ENCODE measurements at places on chromosomes 13 and 19.

- DNase-seq: no peak
Observed at GRCh38 chr13:61286148-61286745, 129.4 kb downstream of the PCDH20 start.

DNA sequence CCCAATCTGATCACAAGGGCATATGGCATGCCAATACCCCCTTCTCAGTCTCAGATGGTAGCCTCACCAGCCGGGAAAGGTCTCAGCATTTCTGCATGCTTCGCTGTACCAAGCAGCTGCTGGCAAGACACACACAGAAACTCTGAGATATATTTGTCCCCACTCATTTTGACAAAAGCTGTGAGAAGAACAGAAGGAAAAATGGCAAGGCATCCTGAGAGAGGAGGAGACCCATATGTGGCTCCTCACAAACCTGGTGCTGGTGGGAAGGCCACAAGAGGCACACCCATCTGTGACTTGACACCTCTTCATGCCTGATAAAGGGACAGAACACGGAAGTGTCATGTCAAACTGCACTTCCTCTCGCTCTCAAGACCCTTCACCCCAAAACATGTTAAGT lies 36.7 kb upstream of the DOCK9 start:
- no peak for DNase-seq

GRCh38 chr19:39599116-39599515 lies 3.2 kb upstream of the LGALS13 start:
- DNase-seq: no peak

DNA sequence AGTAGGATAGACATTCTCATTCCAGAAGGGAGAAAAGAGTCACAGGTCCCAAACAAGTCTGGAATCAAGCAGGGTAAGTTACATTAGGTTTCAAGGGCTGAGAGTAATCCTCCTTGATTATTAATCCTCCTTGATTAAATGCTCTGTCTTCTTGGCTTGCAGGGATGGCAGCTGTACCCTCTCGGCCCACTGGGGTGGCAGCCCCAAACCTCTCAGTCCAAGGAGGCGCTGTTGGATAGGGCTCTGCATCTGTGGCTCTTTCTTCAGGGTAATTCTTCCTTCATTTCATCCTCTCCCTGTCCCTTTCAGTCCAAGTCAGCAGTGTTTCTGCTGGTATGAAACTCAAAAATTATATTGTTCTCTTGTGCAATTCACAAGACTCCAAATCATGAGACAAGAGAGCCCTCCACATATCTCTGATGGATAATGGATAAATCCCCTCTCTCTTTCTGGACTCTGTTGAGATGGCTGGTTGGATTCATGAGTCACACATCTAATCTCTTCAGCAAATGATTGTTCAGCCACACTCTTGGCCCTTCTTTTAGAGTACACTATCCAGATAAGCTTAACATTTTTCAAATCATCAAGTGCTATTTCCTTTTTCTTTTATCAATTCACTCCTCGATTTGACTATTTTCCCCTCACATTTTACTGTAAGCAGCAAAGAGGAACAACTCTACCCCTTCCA lies 323.7 kb upstream of the HTR2A start:
- no peak for DNase-seq

DNA sequence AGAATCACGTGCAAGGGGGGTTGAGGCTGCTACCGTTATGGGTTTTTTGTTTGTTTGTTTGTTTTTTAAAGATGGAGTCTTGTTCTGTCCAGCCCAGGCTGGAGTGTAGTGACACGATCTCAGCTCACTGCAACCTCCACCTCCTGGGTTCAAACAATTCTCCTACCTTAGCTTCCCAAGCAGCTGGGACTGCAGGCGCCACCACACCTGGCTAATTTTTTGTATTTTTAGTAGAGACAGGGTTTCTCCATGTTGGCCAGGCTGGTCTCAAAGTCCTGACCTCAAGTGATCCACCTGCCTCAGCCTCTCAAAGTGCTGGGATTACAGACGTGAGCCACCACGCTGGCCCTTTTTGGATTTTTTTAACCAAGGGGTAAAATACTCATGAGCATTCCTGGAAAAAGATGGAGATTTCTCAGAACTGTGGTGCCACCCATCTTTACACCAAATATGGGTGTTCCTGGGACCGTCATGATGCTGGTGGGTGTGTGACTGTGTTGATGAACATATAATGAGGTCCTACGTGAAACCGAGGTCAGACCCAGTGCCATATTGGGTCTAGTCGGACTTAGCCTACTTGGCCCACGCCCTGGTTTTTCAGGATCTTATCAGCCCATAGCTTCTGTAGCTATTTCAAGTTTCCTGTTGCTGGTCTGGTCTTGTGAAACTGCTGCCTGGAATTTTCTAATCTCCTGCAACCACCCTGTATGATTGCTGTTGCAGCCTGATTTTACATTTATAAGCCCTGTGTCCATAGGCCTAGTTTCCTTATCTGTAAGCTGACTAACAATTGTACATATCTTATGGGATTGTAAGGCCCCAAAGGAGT lies 6.2 kb downstream of the PPP1R15A start:
- DNase-seq: no peak

- DNase-seq: peak; percentile 94
Observed at GRCh38 chr19:16829010-16829821, at the start of gene SIN3B. Gene SIN3B, plus strand, starts transcription at chr19:16829398. Its CDS starts 23 bp downstream, at chr19:16829421.

- DNase-seq: no peak
Observed at GRCh38 chr13:36875961-36876360, 44.1 kb downstream of the SMAD9 start.

GRCh38 chr19:15128162-15128770 lies 21.1 kb downstream of the SYDE1 start:
- DNase-seq: no peak

GRCh38 chr13:33362986-33363727 lies 77.6 kb upstream of the STARD13 start:
- DNase-seq: no peak

DNA sequence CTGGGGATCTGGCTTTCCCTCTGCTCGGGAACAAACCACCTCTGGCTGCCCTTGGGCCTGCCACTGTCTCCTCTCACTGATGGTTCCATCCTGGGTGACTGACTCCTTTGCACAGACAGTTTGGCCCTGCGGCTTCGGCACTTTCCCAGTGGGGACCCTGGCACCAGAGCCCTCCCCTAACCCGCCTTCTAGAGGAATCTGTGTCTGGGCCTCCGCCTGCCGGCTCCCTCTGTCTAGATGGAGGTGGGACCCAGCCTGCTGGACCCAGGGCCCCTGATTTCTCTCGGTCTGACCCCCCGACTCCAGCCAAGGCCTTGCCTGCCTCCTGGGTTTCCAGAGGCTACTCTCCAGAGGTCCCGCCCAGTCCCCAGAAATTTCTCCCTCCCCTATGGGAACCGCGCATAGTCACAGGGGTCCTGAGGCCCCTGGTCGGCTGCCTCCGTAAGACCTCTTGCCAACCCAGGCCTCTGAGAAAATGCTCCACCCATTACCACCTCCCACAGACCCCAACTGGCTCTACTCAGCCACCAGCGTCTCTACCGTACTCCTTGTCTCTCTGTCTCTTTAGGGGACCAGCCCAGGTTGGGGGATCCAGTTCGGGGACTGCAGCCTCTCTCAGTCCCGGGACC lies 2.7 kb downstream of the CCDC106 start:
- no peak for DNase-seq

- DNase-seq: no peak
Observed at GRCh38 chr13:97913206-97913605, 40.3 kb upstream of the IPO5 start.

Data from GM06990 (cell line).